Fibroblast of skin of right quadriceps (primary cell): ENCODE measurements at places on chromosomes 1 and 21.

DNA sequence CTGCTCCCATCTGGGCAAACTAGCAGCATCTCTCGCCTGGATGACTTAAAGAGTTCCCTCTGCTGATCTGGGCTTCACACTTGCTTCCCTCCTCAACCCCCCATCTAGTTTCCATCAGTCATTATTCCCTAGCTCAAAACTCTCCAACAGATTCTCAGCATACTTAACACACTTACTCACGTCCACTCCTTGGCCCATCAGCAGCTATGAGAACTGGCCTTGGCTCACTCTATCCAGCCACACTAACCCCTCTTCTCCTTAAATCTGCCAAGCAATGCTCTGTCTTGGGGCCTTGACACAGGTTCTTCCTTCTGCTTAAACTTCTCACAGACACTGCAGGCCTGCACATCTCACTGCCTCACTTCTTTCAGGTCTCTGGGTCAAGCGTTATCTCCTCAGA lies 41.6 kb downstream of the GNG12 start:
- peak; percentile 94 for DNase-seq

- no peak for DNase-seq
Observed at GRCh38 chr1:4726620-4727341, 72.4 kb downstream of the AJAP1 start.

- no peak for DNase-seq
Observed at GRCh38 chr1:179080866-179081686, 794 bp upstream of the TOR3A start.

- DNase-seq: peak; percentile 4
Observed at GRCh38 chr1:181482521-181483284, 614 bp upstream of the CACNA1E start.

GRCh38 chr1:24541711-24542346 lies 14.1 kb upstream of the NCMAP start:
- no peak for DNase-seq

GRCh38 chr1:118149799-118150198 lies 35.2 kb downstream of the SPAG17 start:
- no peak for DNase-seq
